ENCODE measurements at places on chromosomes 7 and 10.

- DNase-seq: no peak
Measured at GRCh38 chr10:44292390-44293002, 92.4 kb downstream of the CXCL12 start.

- DNase-seq: no peak
Measured at GRCh38 chr10:45095286-45095685, 94.6 kb downstream of the ZNF22 start.

DNA sequence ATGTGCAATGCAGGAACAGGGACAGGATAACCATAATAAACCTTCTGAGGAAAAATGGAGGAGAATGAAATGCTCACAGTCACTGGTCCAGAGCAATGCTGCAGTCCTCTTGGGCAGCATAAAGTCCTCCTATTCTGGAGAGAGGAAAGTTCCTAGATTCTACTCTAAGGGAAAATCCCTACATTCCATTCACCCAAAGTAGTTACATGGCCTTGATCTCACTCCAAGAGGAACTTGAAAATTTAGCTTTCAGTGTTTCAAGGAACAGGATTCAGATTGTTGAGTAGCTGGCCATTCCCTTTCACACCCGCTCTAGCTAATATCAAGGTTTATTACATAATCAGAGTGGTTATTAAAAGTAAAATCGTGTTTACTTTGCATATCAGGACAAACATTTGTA, 168.3 kb downstream of the CHRM2 start:
- DNase-seq: no peak

DNA sequence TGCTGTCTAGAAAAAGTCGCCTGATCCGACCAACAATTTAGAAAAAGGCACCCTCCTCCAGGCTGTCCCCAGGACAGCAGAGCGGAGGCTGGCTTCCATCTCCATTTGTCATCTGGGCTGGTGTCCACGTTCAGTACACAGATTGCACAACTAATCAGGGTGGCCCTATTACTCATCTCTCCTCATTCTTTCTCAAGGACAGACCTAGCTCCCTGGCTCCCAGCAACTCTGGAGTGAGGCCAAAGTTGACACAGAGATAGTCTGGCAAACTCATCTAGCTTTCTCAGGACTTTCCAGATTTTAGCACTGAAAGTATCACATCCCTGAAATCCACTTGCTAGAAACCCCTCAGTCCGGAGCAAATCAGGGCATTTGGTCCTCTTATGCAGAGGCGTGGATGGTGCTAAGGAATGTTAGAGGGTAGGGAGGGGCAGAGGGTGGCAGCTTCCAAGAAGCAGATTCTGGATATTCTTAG, 75.1 kb downstream of the DNAH11 start:
- no peak for DNase-seq

- DNase-seq: no peak
Measured at GRCh38 chr7:134427896-134428295, 31.0 kb downstream of the AKR1B1 start.

- DNase-seq: no peak
Measured at GRCh38 chr7:130146693-130147405, 58.4 kb downstream of the TMEM209 start.

- DNase-seq: no peak
Measured at GRCh38 chr7:80244206-80244916, 109.7 kb downstream of the GNAI1 start.

- no peak for DNase-seq
Measured at GRCh38 chr7:148625342-148625741, 34.8 kb downstream of the C7orf33 start.

Measured in T follicular helper cell (primary cell).